ENCODE measurements at places on chromosomes 2 and 18. TPM values are rescaled to one million over a fixed set of nuclear protein-coding genes. Genes with fewer than 3 reads are reported as not detected.

The POU3F3 gene
- total RNA-seq, result not detected

The SERPINB5 gene
- not detected for total RNA-seq

DNA sequence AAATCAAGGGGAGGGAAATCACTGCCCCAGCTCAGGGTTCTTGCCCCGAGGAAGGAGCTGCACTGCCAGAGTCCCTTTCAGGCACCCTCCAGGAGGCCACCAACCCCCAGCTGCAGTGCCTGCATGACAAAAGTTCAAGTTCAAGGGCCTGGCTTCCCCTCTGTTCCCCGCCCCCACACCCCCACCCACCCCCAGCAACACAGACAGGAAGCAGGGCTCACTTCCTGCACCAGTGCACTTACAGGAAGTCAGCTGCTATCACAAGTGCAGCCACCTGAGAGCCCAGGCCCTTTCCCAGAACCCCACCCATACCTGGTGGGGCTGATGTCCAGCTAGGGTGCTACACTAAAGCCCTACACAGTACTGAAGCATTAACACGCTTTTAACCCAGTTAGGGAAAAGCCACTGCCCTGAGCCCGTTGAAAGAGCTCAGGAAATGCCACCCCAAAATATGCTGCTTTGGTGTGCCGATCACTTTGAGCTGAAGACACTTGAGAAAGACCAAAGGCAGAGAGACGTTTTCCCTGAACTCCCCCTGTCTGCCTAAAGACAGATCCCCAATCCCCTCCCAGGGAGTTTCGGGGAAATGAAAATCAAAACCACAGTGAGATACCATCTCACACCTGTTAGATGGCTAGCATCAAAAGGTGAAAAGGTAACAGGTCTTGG is 109.9 kb upstream of the CAB39 start:
- peak; percentile 41 for DNase-seq

GRCh38 chr2:204172145-204172600 is 235.6 kb downstream of the ICOS start:
- DNase-seq, result no peak

GRCh38 chr2:10620481-10620880 is 69.3 kb downstream of the NOL10 start:
- no peak for DNase-seq

DNA sequence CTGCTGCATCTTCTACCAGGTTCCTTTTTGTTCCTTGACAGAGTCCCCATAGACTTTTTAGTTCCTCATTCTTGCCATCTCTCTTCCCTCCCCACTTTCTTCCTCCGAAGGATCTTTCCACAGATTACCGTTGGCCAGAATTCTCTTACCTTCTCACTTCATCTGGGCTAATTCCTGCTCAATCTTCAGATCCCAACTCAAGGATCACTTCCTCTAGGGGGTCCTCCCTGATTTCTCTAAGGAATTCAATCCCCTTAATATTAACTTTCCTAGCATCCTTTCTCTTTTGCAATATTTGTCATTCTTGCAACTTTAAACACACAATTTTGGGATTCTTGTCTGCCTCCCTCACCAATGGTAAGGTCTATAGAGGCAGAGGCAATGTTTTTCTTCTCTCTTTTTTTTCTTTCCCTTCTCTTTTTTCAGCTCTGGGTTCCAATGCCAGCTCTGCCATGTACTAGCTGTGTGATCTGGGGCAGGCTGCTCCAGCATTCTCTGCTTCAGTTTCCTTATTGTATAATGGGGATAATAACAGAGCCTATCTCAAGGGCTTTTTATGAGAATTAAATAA is 5.4 kb upstream of the KCNE4 start:
- no peak for DNase-seq

DNA sequence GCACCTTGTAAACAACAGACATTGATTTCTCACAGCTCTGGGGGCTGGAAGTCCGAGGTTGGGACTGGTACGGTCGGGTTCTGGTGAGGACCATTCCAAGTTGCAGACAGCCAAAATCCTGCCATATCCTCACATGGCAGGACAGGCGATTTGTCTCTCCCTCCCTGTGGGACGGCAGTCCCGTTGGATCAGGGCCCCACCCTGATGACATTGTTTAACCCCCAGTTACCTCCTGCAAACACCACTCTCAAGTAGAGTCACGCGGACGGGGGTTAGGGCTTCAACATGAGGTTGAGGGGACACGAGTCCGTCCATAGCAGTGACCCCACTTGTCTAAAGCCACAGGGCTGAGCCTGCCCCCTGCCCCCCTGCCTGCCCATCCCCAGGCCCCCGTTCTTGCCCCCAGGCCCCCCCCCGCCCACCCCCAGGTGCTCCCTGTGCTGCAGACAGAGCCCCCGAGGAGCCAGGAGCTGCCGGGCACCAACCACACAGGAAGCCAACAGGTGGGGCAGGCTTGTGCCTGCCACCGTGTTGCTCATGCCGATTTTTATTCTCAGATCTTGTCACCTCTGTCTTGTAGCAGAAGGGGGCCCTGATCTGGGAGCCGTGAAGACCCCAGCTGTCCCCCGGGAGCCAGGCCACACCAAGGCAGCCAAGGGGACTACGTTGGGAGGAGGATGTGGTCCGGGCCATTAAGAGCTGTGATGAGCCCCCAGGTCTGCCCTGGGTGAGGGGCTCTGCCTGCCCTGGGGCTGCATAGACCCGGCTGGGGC is 82.2 kb downstream of the NFATC1 start:
- DNase-seq, result no peak

- DNase-seq, result no peak
Observed at GRCh38 chr18:68456985-68457384, 257.9 kb downstream of the TMX3 start.

Data from activated B cell treated with CpG ODN at 0.5 μM for 24 hours (primary cell).